Esophagus mucosa (tissue), 1 donor: ENCODE measurements at places on chromosomes 3 and 15.

DNA sequence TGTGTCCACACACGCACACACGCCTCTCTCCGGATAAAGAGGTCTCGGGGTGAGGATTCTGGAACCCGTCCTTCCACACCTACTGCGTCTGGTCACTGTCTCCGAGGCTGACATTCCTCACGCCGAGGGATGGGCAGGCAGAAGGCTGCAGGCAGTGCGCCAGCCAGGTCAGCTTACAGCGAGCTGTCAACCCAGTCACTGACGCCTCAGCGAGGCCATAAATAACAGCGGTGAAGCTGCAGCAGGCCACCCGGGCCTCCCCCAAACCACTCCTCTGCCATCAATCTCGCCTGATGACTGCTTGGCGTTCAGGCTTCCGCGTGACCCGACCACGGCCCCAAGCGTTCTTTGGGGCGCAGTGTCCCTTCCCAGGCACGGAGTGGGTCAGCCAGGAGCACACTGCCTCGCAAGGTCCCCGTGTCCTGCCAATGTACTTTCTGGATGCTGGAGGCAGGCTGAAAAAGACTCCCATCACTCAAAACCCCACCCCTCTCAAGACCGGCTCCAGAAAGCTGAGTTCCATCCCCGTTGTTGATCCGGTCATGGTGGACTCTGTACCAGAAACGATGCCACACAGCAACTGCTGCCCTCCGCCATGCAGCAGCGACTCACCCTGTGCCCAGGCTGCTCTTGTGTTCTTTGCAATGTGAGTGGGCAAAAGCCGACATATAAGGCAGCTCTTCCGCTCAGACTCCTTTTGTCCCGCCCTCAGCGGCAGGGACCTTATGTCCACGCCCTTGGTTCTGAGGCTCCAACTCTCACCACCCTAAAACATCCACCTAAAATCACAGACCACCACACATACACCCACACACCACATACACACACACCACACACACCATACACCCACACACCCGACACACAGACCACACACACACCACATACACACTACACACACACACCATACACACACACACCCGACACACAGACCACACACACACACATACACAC, 27.1 kb downstream of the CPN2 start:
- ATAC-seq, result peak; percentile 4

- no peak for ATAC-seq
Measured at GRCh38 chr3:60501314-60501713, 749.9 kb downstream of the FHIT start.

DNA sequence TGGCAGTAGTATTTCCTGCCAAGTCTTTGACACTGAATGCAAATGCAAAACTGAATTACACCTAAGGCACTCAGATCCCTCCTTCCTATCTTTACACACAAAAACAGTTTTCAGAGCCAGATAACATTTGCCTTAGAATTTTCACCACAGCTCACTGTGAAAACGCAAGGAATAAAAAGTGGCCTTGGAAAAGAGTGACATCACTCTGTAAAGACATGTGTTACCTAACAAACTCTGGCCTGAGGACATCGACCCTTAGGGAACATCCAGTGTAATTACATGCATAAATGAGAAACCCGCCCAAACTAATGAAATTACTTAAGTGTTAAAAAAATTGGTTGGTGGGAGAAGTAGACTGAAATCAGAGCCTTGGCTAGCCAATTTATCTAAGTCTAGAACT, 88.9 kb downstream of the PLOD2 start:
- ATAC-seq, result no peak

DNA sequence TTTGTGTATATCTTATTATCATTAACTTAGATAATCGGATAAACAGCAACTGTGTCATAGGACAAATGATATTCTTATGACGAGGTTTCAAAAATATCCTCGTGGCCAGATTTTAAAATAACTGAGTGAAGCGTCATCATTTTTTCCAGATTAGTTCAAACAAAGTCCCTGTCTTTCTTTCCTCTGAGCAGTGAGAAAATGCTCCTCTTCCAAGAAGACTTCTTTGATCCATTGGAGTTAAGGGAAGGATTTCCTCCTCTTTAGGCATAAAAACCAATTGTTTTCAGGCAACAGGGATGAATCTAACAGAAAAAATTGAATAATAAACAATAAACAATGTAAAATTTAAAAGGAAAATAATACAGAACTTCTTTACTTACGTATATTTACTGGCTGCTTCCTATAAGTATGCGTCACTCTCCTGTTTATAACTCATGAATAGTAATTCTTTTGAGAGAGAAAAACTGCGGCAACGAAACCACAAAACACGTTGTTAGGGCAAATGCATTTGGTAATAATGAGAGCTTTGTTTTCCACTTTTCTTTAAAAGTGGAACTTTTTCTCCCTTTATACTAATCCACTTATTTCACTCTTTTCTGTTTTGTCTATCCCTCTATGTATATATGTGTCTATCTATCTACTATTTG, 419.4 kb upstream of the ONECUT1 start:
- no peak for ATAC-seq

DNA sequence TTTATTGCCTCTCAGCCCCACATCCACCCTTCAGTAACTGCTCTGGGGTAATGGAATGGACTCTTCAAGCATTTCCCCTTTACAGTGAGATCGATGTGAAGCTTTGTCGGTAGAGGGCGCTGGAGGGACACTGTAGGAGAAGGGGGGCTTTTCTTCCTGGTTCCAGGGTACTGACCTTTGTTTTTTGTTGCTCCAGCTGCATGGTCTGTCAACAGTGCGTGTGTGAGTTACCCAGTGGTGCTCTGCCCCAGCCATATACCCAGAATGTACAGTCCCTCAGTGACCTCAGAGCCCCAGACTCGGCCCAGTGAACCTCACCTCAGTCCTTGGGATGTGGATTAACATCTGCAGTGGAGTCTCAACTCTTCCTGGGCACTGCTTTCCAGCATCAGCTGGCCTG, 180.3 kb upstream of the TSC22D2 start:
- ATAC-seq, result no peak

- ATAC-seq, result no peak
Measured at GRCh38 chr15:101411581-101411980, 77.9 kb downstream of the PCSK6 start.

DNA sequence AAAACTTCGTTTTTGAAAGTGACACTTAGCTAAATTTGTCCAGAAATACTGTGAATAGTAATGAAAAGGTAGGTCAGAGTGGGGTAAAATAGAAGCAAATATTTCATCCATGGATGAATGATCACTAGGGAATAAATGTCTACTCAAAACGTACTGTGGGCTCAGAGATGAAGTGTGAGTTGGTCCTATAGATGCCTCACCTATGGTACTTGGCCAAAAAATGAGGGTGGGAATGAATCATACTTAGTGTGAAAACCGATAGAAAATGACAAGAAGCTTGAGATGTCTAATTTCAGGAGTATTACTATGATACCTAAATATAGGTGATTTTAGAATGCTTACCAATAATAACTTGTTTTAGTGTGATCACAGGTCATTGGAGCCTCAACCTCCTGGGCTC, 155.9 kb downstream of the GMNC start:
- ATAC-seq, result no peak

- peak; percentile 83 for ATAC-seq
Measured at GRCh38 chr3:30964612-30965011, 70.2 kb upstream of the GADL1 start.

DNA sequence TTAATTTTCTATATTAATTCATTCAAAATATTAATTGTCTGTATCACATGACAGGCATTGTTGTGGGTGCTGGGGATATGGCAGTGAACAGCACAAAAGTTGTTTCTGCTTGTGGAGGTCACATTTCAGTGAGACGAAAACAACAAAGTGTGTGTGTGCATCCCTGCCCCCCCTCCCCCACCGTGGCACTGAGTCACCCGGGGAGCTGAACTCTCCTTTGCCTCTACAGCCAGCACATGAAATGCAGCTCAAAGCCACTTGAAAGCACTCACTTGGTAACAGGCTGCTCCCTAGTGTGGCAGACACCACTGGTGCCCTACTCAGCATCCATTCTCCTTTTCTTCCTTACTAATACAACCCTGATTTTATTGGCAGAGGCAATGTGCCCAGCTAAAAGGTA, 16.9 kb upstream of the SCAMP5 start:
- no peak for ATAC-seq

DNA sequence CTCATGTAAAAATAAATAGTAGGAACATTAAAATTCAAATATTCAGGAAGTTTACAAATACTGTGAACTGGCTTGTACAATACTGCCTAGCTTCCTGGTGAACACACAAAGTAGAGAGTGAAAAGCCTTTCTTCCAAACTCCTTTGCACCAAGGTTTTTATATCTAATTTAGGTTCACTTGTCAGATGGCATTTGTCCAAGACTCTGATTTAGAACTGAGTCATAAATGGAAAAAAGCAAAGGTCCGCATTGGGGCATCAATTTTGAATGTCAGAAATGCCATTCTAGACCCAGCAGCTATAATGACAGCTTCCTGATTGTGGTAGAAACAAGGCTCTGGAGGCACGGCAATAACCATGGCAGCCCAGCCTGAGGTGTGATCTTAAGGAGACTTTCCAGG, 160.7 kb downstream of the PDE8A start:
- peak; percentile 23 for ATAC-seq

- ATAC-seq, result no peak
Measured at GRCh38 chr15:59833366-59833765, 144.2 kb upstream of the BNIP2 start.
